ENCODE measurements at places on chromosomes 2 and 18.
A peak's percentile ranks its signal among the peaks of the same experiment; 100 is the strongest.

DNA sequence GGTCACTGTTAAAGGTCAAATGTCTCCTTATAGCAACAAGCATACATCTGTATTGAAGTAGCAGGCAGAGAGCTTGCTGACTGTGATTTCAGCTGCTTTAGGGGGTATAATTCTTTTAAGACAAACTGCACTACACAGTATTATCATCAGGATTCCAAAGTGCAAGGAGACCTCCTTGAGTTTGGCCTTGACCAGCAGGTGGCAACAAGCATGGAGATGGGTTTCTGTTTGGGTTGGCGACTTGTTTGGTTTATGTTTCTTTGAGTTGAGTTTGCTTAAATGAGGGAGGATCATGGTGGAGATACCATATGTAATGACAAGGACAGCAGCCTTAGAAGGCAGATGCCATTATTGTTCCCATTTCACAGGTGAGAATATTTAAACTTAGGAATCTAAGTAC lies 681.0 kb upstream of the ID2 start:
- DNase-seq = no peak

DNA sequence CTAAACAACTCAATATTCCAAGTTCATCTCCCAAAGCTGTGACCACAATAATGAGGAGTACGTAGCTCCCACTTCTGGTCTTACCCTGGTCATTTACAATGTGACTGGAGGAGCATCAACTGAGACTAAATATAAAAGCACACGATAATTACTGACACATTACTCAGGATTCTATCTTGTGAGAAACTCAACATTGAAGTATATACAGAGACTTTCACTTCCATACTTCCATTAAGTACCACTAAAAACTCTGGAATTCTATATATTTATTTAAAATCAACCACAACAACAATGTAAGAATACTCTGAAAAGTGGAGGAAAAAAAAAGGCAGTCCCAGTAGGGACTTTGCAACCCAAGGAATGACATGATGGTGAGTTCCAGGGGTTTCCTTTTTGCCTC lies 61.4 kb downstream of the XDH start:
- no peak for DNase-seq

GRCh38 chr2:156215656-156216055 lies 116.9 kb downstream of the NR4A2 start:
- no peak for DNase-seq

- no peak for DNase-seq
These were observed 109.6 kb upstream of the KCTD1 start for GRCh38 chr18:26657631-26658581.

DNA sequence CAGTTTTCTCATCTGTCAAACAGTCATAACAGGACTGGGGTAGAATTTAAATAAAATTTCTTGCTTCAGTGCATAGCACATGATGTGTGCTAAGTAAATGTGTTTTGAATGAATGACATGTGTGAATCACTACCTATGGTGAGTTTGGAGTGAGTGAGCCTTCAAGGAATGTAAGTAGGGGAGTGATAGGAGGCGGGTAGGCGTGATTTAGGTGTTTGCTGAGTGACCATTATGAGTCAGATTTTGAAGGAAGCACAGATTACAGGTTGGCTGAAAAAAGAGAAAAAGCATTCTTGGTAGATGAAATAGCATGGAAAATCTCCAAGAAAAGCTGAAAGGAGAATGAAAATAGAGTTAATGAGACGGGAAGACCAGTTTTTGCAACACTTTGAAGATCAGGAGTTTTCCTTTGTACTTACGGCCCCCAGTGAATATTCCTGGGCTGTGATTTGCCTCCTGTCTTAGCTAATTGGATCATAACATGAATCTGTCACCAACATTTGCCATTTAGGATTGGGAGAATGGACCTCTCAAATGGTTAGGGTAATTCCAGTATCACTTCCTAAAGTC lies 136.9 kb upstream of the GATA6 start:
- peak; percentile 93 for DNase-seq

DNA sequence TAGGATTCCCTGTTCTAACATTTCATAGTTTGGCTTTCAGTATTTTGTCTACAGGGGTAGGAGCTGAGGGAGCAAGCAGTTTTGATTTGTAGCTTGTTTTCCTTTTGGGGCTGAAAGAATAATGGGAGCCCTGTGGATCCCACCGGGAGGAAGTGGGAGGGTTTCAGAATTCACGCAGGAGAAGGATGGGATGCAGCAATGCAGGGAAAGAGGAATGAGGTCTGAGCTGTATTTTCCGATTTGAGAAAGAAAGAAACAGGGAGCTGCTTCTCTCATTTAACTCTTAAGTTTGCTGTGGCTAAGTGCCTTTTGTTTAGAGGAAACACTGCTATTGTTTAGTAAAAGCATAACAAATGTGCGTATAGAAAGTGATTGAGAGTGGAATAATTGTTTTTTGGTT lies 141.0 kb downstream of the ADCYAP1 start:
- no peak for DNase-seq

DNA sequence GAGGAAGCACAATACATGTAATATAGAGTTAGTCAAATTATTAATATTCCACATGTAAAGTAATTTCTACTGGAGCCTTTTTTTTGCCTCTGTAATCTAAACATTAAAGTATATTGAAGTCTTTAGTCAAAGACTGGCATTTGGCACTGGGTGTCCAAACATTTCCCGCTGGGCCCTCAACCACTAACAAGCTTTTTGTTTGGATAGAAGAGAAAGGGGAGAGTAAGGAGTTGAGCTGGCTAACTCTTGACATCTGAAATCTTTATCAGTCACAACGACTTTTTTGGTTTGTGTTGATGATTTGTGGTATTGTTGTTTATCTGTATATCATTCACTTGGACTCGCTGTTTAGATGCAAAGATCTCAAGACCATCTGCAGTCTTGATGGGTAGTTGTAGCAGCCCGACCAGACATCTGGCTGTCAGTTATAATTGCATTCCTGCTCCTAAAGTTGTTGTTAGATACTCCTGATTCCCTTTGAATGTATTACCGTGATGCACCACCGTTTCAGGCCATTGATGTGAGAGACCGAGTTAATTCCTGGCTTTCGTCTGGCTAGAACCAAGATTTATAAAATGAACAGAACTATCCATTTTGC lies 379.6 kb downstream of the MTX2 start:
- DNase-seq = no peak

DNA sequence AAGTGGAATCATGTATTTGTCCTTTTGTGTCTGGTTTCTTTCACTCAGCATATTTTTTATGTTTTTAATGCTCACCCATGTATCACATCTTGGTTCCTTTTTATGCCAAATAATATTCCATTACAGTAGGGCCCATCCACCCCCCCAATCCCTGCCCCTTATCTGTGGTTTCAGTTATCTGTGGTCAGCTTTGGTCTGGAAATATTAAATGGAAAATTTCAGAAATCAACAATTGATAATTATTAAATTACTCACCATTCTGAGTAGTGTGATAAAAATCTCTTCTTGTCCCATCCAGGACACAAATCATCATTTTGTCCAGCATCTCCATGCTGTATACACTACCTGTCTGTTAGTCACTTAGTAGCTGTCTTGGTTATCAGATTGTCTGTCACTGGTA lies 66.7 kb downstream of the BIRC6 start:
- no peak for DNase-seq

GRCh38 chr18:48733643-48734253 lies 194.9 kb downstream of the CTIF start:
- no peak for DNase-seq

Data from mesendoderm (in vitro differentiated cells).